CD4-positive, alpha-beta memory T cell (primary cell): ENCODE measurements at places on chromosomes 4 and X. TPM values are rescaled to one million over a fixed set of nuclear protein-coding genes. Genes with fewer than 3 reads are reported as not detected.
A peak's percentile ranks its signal among the peaks of the same experiment; 100 is the strongest.

GRCh38 chr4:8205749-8206611, 6.9 kb downstream of the SH3TC1 start:
- H3K4me3 ChIP-seq, result no peak overlapping the region
- no peak for DNase-seq
- H3K36me3 ChIP-seq, result peaks cover 5% of the 10 kb centered on the region
- H3K27ac ChIP-seq, result no peak overlapping the region
- H3K4me1 ChIP-seq, result peaks cover 28% of the 10 kb centered on the region
- H3K27me3 ChIP-seq, result no peaks in the 10 kb centered on the region

GRCh38 chrX:9902656-9903055, 64.5 kb upstream of the CLDN34 start:
- no peaks in the 10 kb centered on the region for H3K4me1 ChIP-seq
- H3K36me3 ChIP-seq, result no peaks in the 10 kb centered on the region
- H3K4me3 ChIP-seq, result no peak overlapping the region
- no peak overlapping the region for H3K27ac ChIP-seq
- no peaks in the 10 kb centered on the region for H3K27me3 ChIP-seq

DNA sequence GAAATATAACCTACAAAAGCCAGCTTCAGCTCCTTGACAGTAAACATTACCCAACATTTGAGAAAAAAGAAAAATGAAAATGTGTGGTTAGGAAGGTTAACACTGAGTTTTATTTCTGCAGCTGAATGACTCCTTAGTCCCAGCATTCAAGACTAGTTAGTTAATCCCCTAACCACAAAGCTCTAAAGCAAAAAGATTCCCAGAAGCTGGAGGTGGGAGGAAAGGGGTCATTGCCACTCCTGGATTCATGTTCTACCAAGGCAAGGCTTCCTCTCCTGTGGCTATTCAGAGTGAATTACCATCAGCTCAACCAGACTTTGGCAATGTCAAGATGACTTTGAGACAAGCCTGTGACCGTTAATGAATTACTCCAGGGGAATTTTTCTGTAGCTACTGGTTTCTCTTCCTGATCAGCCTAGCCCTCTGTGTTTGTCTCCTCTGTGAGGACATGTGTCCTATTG, 63.6 kb downstream of the HADH start:
- no peak overlapping the region for H3K4me3 ChIP-seq
- no peak for DNase-seq
- H3K27me3 ChIP-seq, result no peaks in the 10 kb centered on the region
- H3K36me3 ChIP-seq, result peaks cover 38% of the 10 kb centered on the region

- no peak overlapping the region for H3K27ac ChIP-seq
- H3K4me3 ChIP-seq, result no peak overlapping the region
- H3K4me1 ChIP-seq, result no peaks in the 10 kb centered on the region
- H3K36me3 ChIP-seq, result no peaks in the 10 kb centered on the region
- H3K27me3 ChIP-seq, result no peaks in the 10 kb centered on the region
- DNase-seq, result no peak
Measured at GRCh38 chrX:42117318-42117717, 194.0 kb upstream of the CASK start.

GRCh38 chr4:187908079-187908561, 87.5 kb upstream of the ZFP42 start:
- H3K27ac ChIP-seq, result no peak overlapping the region
- H3K36me3 ChIP-seq, result no peaks in the 10 kb centered on the region
- DNase-seq, result no peak
- H3K4me1 ChIP-seq, result no peaks in the 10 kb centered on the region
- H3K27me3 ChIP-seq, result no peaks in the 10 kb centered on the region
- H3K4me3 ChIP-seq, result no peak overlapping the region

GRCh38 chr4:126144543-126145237, 829.9 kb downstream of the FAT4 start:
- DNase-seq, result no peak
- no peaks in the 10 kb centered on the region for H3K4me1 ChIP-seq
- no peaks in the 10 kb centered on the region for H3K27me3 ChIP-seq
- H3K27ac ChIP-seq, result no peak overlapping the region

DNA sequence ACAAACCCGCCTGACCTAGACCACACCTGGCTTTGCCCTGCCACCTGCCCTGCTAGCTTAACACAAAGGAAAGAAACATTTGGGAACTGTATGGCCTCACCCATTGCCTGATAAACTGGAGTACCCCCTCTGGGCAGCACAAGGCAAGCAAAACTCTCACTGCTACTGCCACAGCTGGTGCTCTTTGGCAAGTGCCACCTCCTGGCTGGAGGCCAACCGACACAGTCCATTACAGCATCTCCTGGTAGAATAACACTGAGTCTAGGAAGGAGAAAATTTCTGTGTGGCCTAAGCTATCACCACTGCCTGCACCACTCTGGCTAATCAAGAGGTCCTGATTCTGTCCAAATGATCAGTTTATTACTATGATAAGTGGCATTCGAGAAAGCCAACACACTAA, 18.9 kb upstream of the SPANXN3 start:
- DNase-seq, result no peak
- no peak overlapping the region for H3K27ac ChIP-seq
- no peaks in the 10 kb centered on the region for H3K36me3 ChIP-seq
- no peaks in the 10 kb centered on the region for H3K27me3 ChIP-seq
- no peak overlapping the region for H3K4me3 ChIP-seq

- no peak overlapping the region for H3K27ac ChIP-seq
- H3K36me3 ChIP-seq, result no peaks in the 10 kb centered on the region
- DNase-seq, result no peak
- H3K4me1 ChIP-seq, result no peaks in the 10 kb centered on the region
Measured at GRCh38 chr4:85445050-85445639, 29.8 kb upstream of the ARHGAP24 start.

DNA sequence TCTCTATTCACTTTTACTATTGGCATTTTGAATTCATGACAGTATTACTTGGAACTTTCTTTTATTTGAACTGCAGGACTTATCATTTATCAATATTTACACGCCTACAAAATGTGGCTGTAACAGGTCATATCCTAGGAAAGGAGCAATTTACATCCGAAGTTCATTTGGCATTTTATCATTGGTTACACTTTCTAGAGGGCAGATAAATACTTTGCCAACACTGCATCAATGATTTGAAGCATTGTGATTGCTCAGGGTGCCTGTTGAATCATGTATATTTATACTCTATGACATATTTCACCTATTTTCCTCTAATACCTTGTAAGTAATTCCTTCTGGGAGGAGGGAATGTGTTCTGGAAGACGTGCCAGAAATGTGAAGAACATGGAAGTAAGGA, 136.7 kb downstream of the MID1IP1 start:
- H3K27me3 ChIP-seq, result no peaks in the 10 kb centered on the region
- H3K36me3 ChIP-seq, result no peaks in the 10 kb centered on the region
- H3K27ac ChIP-seq, result no peak overlapping the region
- no peak overlapping the region for H3K4me3 ChIP-seq
- no peaks in the 10 kb centered on the region for H3K4me1 ChIP-seq
- DNase-seq, result no peak

DNA sequence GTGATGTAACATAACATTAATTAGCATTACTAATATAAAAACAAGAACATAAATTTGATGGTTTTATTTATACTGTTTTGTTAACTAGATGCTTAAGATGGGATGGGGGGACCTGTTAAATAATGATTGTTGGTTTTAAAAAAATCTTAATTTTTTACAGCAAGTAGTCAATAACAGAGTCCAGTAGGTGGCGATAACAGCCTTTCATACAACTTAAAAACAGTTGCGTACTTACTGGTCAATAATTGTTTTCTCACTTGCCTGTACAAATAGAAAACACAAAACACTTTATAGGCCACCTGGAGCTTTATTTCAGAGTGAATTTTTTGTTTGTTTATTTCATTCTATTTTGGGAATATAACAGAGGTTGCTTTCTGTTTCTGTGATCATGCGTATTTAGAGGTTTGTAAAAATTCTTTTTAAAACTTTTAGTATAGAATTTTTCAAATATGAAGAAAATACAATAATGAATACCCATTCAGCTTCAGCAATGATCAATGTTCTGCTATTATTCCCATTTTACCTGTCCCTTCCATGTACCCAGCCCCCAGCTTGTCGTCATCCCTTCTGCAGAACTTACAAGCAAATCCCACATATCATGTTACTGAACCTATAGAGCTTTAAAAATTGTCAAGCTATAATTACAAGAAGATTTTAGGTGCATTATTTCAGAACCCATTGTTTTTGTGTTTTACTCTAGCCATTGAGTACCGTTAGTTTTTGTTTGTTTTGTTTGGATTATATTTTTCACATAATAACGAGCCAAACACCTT, 97.1 kb downstream of the MRPL1 start:
- H3K27me3 ChIP-seq, result no peaks in the 10 kb centered on the region
- H3K4me3 ChIP-seq, result no peak overlapping the region
- H3K4me1 ChIP-seq, result no peaks in the 10 kb centered on the region
- no peak overlapping the region for H3K27ac ChIP-seq
- peak; percentile 24 for DNase-seq

GRCh38 chr4:108008721-108009120, 19.0 kb downstream of the HADH start:
- H3K27me3 ChIP-seq, result no peaks in the 10 kb centered on the region
- H3K4me1 ChIP-seq, result peaks cover 8% of the 10 kb centered on the region
- H3K36me3 ChIP-seq, result no peaks in the 10 kb centered on the region
- no peak overlapping the region for H3K27ac ChIP-seq
- DNase-seq, result no peak
- no peak overlapping the region for H3K4me3 ChIP-seq

GRCh38 chr4:180120068-180120467, 2123.1 kb upstream of the TENM3 start:
- H3K27me3 ChIP-seq, result no peaks in the 10 kb centered on the region
- H3K36me3 ChIP-seq, result no peaks in the 10 kb centered on the region
- no peak for DNase-seq
- H3K4me3 ChIP-seq, result no peak overlapping the region
- H3K4me1 ChIP-seq, result no peaks in the 10 kb centered on the region

GRCh38 chrX:101462892-101463291, 22.4 kb upstream of the ARMCX4 start:
- no peaks in the 10 kb centered on the region for H3K27me3 ChIP-seq
- no peaks in the 10 kb centered on the region for H3K4me1 ChIP-seq
- DNase-seq, result no peak

DNA sequence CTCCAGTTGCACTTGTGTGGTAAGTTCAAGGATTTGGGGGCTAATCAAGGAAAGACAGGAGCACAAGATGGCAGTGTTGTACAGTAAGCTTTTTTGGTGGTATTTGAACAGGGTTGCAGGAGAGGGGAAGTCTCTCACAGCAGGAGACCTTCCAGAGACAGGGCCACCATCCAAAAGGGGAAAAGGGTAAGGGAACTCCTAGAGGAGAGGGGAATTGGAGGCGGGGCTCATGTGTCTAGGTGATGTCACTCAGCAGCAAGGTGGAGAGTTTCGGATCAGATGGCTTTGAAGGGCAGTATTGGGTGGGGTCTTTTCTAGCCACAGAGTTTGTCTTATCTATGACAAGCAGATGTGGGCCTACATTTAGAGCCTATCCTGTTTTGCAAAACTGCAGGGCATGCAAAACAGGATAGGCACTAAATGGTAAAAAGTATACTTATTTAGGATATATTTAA, 13.4 kb upstream of the RNF175 start:
- no peak overlapping the region for H3K4me3 ChIP-seq
- no peaks in the 10 kb centered on the region for H3K36me3 ChIP-seq
- H3K27me3 ChIP-seq, result peaks cover 3% of the 10 kb centered on the region
- no peak for DNase-seq
- no peak overlapping the region for H3K27ac ChIP-seq
- H3K4me1 ChIP-seq, result no peaks in the 10 kb centered on the region

GRCh38 chr4:186957952-186958555, 234.4 kb upstream of the FAT1 start:
- H3K4me1 ChIP-seq, result no peaks in the 10 kb centered on the region
- no peaks in the 10 kb centered on the region for H3K36me3 ChIP-seq
- no peak for DNase-seq
- no peak overlapping the region for H3K4me3 ChIP-seq

DNA sequence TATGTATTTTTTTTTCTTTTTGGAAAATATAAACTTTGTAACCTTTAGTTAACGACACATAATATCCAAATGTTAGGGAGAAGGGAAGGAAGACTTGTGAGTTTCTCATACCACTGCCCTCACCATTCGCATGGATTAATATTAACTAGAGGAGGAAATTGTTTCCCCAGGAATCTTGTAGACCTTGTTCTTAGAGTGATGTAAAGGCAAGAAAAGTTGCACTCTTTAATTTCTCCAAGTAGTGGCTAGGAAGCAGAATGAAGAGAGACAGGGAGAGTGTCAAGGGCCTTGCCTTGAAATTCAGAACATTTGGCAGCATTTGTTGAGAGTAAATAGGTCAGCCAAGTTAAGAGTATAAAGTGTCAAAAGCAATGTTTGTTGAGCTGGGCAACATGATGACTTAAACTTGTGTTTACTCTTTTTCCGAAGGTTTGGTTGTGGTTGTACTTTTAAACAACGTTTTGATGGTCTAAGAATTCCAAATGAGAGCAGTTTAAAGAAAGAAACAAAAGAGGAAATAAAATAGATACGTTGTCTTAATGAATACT, 105.7 kb downstream of the TENM3 start:
- H3K4me3 ChIP-seq, result no peak overlapping the region
- DNase-seq, result no peak
- no peak overlapping the region for H3K27ac ChIP-seq

DNA sequence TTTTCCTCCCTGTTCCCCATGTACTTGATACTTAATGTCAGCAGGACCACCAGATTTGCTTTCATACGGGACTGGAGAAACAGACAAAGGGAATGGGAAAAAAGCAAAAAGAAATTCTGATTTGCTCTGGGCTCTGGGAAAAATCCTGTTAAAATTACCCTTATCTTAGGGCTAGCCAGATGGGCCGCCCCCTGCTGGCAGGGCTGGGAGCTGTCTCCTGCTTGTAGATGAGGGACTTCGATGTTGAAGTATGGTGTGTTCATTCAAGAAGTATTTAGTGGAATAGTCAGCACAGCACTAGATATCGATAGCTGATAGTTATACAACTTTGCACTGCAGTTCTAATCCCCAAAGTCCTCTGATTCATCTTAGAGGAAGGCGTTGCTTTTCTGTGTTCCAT, 45.8 kb downstream of the BCORL1 start:
- peaks cover 12% of the 10 kb centered on the region for H3K4me1 ChIP-seq
- no peak overlapping the region for H3K27ac ChIP-seq
- no peaks in the 10 kb centered on the region for H3K27me3 ChIP-seq
- DNase-seq, result peak; percentile 37

DNA sequence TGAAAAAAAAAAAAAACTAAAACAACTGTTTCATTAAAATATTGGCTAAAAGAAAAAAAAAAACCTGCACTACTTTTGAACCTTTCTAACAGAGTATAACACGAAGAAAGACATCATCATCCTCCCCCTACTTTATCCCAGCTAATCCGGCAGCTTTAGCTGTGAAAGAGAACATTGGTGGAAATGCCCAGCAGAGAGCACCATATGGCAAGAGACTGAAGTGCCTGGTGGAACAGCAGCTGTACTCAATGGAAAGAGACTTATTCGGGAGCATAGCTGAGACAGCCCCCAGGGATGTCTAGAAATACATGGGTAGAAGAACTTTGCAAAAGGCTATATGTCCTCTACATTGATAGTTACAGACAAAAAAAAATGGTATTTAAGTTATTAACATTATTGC, 30.3 kb downstream of the STPG2 start:
- no peaks in the 10 kb centered on the region for H3K4me1 ChIP-seq
- DNase-seq, result no peak
- H3K36me3 ChIP-seq, result no peaks in the 10 kb centered on the region
- H3K27me3 ChIP-seq, result no peaks in the 10 kb centered on the region
- H3K27ac ChIP-seq, result no peak overlapping the region

Gene EREG
- total RNA-seq, result not detected

Gene EDNRA
- not detected for total RNA-seq

Gene NAP1L2
- total RNA-seq, result 19.1 TPM

Gene ARR3
- total RNA-seq, result not detected

Gene CFI
- total RNA-seq, result not detected

Gene FGB
- not detected for total RNA-seq

Gene OFD1
- 135 TPM for total RNA-seq

Gene POF1B
- 0.83 TPM for total RNA-seq

Gene CAPN6
- not detected for total RNA-seq

Gene POU3F4
- total RNA-seq, result not detected

Gene ARHGAP24
- not detected for total RNA-seq
